NCI-H524 treated with DMSO at 0.1 percent for 48 hours (cell line): ENCODE measurements at places on chromosomes 5 and 9.

DNA sequence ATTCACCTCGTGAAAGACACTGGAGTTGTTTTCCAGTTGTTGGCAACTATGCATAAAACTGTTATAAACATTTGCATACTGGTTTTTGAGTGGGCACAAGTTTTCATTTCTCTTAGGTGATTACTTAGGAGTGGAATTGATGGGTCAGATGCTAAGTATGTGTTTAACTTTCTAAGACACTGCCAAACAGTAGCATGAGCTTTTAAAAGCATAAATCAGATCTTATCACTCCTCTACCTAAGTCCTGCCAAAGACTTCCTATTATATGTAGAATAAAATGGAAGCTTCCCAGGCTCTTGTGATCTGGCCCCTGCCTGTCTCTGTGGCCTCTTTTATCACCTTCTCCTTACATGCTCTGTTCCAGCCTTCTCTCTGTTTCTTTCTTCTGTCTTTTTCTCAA lies 72.6 kb downstream of the SH3RF2 start:
- no peak for DNase-seq

GRCh38 chr5:132260714-132261551 lies 3.4 kb downstream of the PDLIM4 start:
- no peak for DNase-seq

DNA sequence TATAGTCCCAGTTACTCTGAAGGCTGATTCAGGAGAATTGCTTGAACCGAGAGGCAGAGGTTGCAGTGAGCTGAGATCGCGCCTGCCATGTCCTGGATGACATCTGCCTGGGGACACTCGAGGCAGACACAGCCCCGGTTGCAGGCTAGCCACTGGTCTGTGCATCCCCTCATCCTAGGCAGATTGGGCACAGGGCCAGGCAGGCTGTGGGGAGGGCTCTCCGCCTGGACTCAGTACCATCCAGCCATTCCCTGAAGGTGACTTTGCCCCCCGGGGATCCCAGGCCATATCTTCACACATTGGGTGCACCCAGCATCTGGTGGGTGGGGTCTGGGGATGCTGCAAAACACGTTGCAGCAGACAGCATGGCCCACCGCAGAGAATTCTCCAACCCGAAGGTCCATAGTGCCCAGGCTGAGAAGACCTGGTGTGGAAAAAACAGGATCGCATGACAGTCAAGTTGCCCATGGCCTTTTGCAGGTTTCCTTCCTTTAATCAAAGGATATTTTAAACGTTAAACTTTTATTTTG lies 50.9 kb upstream of the SUSD3 start:
- DNase-seq = no peak

DNA sequence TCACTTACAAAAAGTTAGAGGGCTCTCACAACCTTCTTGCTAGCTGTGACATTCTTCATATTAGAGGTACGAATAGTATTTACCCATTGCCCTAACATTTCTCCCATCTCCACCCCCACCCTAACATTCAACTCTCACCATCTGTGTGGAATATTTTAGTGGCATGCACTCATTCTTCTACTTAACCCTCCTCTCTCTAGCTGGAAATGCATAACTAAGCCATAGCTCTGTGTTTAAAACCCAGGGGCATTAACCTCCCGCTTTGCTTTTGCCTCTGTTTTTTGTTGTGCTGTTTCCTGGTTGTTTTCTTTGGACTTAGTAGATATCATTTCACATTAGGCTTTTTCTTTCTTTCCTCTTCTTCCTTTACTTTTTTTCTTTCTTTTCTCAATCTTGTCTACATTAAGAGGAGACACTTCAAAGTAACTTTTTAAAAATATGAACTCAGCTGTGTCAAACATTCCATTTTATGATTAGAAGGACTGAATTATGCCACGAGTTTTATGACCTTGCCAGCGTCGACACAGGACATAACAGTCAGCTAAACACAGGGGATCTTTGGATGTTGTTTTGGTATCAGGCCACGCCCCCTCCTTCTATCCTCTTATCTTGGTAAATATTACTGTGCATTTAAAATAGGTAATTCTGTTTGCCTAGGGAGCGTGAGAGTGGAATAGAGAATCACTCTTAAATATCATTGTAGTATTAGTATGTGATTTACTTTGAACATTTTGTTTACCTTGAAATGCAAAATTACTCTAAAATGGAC lies 236.0 kb downstream of the CD180 start:
- no peak for DNase-seq

GRCh38 chr9:134551644-134552348 lies 89.8 kb upstream of the COL5A1 start:
- no peak for DNase-seq

DNA sequence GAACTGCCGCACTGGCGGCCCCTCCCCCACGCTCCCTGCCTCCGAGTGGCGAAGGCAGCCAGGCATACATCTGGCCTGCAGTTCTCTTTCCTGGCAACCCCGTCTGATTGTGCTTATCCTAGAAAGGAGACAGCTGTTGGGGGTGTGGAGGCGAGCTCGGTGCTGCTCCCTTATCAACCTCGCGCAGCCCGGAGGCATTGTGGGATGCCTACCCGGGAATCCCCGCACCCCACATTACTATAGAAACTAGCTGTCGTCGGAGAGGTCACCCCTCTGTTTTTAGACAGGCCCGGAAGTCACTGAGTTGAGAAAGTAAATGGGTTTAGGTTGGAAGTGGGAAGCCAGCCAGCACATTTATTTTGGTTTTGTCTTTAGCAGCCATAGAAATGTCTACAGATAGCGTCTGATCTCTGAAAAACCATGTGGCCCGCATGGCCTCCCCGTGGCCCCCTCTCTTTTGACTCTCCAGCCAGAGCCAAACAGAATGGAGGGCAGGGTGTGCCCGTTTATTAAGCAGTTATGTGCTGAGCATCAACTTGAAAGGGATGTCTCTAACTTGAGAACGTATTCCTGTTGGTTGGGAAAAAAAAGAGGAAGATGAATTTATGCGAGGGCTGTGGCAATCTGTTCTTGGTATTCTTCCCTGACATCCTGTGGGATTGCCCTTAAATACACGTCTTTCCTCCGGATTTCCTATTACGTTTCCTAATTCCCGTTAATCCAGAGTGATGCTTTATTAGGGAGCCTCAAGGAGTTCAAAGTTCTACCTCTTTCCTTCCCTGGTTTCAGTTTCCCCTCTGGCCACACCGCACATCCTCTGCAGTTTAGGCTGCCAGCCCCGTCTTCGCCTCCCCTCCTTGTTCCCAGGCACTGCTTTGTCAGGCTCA lies 3.9 kb downstream of the STC2 start:
- DNase-seq = peak; percentile 86

DNA sequence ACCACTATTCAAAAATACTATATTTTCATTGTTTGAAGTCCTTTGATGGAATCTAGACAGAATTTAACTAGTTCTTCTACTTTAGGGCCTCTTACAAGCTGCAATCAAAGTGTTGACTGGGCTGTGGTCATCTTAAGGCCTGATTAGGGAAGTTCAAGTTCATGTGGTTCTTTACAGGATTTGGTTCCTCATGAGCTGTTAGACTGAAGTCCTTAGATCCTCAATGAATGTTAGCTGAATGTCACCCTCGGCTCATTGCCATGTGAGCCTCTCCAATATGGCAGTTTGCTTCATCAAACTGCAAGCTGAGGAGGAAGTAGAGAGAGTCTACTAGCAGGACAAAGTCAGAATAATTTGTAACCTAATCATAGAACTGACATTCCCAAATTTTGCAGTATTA lies 135.1 kb downstream of the CSNK1G3 start:
- no peak for DNase-seq

DNA sequence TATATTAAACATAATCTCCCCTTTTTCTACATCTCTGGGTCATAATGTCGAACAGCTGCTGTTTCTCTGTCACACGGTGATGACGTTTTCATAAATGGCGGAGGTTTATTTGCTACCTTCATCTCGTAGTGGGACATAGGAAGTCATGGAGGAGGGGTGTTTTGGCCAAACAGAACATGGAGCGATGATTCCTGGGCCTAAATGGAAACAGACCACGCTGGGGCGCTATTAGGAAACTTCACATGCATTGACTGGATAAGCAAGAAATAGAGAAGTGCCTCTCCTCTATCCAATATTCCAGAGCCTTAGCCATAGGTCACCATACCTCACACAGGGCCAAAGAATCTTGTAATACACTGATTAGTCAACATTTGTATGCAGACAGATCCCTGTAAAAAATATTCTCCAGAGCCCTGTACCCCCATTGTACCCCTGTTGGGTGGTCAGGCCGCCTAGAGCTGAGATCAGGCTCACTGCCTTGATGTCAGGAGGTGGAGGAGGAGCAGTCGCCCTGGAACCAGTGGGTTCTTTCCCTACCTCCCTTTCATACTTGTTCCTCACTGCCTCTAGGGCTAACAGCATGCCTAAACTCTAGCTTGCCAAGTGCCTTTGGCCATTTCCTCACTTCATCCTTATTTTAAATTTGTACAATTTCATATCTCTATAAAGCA lies 77.8 kb upstream of the SPIN1 start:
- no peak for DNase-seq
